ENCODE measurements at places on chromosomes 12 and 14.

- no peak for DNase-seq
Observed at GRCh38 chr12:1642513-1642912, 13.5 kb downstream of the WNT5B start.

DNA sequence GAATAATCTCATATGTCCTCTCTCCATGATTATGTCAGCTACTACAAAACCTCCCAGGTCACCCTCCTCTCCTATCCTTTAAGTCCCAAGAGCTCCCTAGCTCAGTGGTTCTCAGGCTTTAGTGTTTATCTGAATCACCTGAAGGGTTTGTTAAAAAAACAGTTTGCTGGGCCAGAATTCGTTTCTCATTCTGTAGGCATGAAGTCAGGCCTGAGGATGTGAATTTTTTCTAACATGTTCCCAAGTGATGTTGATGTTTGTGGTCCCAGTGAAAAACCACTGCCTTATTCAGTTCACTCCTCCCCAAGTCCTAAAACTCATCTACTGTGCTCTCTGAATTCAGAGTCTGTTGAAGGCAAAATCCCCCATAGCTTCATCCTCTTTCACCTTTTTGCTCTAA lies 241.4 kb downstream of the ETNK1 start:
- DNase-seq: no peak

DNA sequence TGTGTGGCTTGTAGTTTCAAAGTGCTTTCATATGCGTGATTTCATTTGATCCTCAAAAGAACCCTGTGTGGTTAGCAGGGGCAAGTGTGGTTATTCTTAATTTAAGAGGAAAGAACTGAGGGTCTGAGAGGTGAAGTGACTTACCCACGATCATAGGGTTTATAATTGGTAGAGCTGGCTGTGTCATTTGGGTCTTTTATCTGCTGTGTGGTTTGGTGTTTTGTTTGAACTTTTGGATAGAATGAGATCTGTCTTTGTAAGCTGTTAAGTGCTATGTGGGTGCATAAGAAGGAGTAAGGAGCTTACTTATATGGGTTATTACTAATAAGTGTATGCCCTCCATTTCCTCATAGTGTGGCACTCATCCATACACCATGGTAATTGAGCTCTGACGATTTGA lies 190.0 kb downstream of the CACNA1C start:
- DNase-seq: no peak

GRCh38 chr14:101286271-101287018 lies 274.9 kb upstream of the DIO3 start:
- no peak for DNase-seq

DNA sequence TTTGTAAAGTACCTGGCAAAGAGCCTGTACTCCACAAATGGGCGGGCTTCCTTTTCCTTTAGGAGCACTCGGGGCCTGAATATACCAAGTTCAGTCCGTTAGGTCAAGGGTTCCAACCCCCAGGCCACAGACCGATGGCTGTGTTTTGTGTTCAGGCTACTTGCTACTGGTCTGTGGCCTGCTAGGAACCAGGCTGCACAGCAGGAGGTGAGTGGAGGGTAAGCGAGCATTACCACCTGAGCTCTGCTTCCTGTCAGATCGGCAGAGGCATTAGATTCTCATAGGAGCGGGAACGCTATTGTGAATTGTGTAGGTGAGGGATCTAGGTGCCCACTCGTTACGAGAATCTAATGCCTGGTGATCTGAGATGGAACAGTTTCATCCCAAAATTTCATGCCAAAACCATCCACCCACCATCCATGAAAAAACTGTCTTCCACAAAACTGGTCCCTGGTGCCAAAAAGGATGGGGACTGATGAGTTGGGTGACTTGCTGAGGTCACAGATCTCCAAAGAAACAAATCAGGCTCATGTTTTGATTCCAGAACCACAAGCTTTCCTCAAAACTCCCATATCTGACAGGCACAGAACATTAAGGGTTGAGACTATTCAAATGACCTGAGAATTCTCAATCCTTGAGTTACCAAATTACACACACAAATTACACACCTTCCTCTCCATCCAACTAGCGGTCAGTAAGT lies 4.2 kb downstream of the CSRP2 start:
- DNase-seq: no peak

DNA sequence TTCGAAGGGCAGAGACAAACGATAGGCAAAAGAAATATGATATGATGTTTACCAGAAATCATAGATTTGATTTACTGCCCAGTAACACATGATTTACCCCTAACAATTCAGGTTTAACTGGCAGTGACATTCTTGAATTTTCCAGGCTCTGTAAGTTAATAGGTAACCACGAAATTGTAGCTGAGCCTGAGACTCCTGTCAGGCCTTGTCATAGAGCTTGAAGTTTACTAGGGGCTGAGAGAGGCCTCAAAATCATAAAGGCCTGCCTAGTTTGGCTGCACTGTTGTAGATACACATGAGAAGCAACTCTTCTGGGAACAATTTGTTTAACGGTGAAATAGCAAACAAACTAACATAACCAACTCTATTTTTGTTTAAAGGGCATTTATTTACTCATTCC lies 3.3 kb downstream of the ERP27 start:
- DNase-seq: no peak

DNA sequence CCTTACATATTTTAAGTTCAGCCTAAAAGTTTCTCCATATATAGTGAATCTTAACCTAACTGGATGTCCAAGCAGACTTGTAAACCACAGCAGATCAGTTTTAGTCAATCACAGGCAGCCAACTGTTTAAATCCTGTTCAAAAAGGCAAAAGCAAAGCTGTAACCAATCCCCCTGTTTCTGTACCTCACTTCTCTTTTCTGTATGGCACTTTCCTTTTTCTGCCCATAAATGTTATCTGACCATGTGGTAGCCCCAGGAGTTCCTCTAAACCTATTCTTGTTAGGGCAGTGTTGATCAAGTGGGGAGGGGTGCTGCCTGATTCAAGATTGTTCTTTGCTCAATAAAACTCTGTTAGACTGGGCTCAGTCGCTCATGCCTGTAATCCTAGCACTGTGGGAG lies 8.5 kb upstream of the DACT1 start:
- DNase-seq: no peak

GRCh38 chr12:67052981-67053380 lies 216.2 kb upstream of the CAND1 start:
- no peak for DNase-seq

- DNase-seq: no peak
Observed at GRCh38 chr14:105710119-105711043, 184.0 kb downstream of the TMEM121 start.

DNA sequence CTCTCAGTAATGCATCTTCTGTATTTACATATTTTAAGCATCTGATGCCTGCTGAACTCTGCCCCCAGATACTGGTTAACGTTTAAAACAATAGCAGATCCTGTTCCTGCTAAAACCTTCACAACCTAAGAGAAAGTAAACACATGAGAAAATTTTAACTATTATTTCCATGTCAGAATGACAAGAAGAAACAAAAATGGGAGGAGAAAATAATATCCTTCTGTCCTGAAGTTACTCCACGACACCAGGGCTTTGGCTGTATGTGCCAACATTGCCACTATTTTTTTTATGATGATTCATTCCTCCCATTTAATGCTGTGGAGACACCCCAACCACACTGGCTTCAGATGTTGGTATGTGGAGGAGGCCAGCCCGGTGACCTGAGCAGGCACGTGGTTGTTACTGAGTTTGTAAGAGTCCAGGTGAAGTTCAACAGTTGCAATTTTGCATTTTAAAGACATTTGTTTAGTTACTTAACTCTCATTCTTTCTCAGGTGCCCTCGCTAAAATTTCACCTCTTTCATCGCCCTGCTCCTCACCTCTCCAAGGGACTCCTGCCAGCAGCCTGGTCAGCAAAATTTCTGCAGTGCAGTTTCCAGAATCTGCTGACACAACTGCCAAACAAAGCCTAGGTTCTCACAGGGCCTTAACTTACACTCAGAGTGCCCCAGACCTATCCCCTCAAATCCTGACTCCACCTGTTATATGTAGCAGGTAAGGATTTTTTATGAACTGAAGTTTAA lies 65.5 kb upstream of the SLCO1C1 start:
- no peak for DNase-seq

Data from GM19239 (cell line).